NCI-H460 (cell line): ENCODE measurements at places on chromosomes 16 and 17.

GRCh38 chr16:87172632-87173031, 144.6 kb downstream of the C16orf95 start:
- DNase-seq: no peak

DNA sequence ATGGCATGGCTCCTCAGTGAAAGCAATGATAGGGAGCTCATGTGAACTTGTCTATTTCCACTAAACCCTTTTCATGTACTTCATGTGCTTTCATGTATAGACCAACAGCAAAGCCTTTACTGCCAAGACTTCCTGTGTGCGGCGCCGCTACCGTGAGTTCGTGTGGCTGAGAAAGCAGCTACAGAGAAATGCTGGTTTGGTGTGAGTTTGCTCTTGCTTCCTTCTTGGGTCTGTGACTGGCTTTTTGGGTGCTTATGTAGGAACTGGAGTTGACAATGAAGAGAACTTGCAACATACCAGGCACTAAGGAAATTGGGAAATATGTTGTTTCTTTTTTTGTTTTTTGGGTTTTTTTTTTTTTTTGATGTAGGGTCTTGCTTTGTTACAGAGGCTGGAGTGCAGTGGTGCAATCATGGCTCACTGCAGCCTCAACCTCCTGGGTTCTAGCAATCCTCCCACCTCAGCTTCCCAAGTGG, 5.7 kb downstream of the SNX11 start:
- no peak for DNase-seq

GRCh38 chr16:749010-749409, 8.2 kb upstream of the CIAO3 start:
- DNase-seq: no peak

DNA sequence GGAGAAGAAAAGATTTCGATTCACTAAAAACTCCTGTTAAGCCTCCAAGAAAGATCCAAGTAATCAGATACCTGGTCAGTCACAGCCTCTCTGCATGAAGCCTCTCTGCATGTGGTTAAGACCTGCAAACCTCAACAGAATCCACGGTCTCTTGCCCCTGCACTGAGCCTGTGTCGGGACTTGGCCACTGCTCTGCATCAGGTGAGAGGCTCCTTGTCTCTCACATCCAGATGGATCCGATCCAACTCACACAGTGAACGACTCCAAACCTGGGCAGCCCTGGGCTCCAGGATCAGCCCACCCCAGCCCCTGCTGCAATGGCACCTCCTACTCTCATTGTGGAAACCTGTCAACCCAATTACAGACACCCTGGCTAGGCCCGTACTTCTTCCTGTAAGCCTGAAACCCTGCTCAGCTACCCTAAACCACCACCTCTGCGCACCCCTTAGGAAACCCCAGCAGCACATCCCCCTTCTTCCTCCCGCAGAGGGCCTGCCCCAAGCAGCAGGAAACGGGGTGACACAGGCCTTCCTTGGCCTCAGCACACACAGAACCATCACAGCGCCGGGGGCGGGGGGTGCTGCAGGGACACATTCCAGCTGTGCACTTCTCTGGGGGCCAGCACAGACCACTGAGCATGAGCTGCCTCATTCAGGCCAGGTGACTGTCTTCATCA, 129.5 kb downstream of the ANKRD11 start:
- no peak for DNase-seq

- no peak for DNase-seq
Measured at GRCh38 chr16:52994942-52995341, 57.8 kb downstream of the CHD9NB start.
